Cardiac fibroblast (primary cell): ENCODE measurements at places on chromosomes 3 and 15.

GRCh38 chr15:90594301-90594738 lies 64.6 kb downstream of the CRTC3 start:
- peak; percentile 32 for DNase-seq

GRCh38 chr15:44159492-44159891 lies 35.6 kb downstream of the FRMD5 start:
- DNase-seq = no peak

- DNase-seq = no peak
These were observed 95.6 kb downstream of the APBA2 start for GRCh38 chr15:28981351-28981720.

DNA sequence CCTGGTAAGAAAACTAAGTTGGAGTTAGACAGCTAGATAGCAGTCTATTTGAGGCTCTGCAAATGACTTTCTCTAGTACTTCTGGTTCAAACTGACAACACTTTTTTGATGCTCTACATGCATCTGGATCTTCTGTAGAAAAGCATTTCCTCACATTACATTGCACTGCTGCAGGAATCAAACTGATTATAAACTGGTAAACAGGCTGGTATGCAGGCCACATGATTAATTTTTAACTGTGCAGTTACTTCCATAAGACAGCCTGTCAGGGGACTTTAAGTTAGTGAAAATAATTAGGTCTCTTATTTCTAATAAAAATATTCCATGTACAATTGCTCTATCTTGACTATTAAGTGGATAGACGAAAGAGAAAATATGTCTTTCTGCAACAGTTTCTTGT lies 550.0 kb upstream of the ALCAM start:
- DNase-seq = no peak

- no peak for DNase-seq
These were observed 256.9 kb downstream of the ARRDC4 start for GRCh38 chr15:98217356-98217755.

DNA sequence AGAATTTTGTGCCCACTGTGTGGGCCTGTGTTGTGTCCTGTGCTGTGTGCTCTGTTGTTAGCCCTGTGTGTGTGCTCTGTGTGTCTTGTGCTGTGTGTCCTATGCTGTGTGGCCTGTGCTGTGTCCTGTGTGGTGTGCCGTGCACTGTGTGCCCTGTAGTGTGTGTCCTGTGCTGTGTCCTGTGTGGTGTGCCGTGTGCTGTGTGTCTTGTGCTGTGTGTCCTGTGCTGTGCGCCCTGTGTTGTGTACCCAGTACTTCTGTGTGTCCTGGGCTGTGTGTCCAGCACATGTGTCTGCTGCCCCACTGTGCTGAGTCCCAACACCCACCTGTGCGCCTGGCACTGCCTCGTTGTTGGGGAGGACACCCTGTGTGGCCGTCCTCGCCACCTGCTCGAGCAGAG lies 53.2 kb upstream of the CHRNA7 start:
- DNase-seq = no peak

- no peak for DNase-seq
These were observed 16.2 kb downstream of the MRAS start for GRCh38 chr3:138364356-138365252.

- DNase-seq = no peak
These were observed 59.4 kb downstream of the SOX2 start for GRCh38 chr3:181771120-181771519.

DNA sequence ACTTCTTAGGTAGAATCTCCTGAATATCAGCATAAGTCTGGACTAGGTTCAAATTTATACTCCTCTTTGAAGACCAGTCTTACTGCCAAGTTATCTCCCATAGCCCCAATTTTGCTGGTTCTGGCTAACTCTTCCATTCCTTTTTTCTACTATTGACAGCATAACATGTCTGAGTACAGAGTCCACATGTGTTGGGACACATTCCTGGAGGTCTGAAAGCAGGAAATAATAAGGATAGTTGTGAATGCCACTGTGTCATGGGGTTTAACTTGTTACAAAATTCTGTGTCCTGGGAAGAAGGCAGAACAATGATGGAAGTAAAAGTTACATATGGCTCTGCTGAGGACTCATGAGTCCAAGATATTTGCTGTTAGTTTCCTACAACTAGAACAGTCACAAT lies 57.4 kb upstream of the ZBTB20 start:
- no peak for DNase-seq

DNA sequence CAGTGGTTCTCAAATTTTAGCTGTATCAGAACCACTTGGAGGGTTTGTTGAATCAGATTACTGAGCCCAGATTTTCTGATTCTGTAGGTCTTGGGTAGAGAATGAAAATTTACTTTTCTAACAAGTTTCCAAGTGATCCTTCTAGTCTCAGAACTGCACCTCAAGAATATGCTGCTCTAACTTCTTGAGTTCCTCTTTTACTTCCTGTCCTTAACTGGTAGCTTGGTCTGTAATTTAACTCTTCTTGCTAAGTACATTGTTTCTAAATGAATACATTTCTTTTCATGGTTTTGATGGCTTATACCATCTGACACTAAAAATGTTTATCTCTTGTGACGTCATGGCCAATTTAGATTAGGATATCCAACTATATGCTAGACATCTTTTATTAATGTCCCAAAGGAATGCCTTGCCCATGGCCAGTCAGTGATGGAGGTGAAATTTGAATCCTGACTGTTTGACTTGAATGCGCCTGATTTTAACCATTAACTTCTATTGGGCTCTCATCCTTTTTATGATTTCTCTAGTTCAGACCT lies 262.6 kb upstream of the NAALADL2 start:
- no peak for DNase-seq

- peak; percentile 55 for DNase-seq
These were observed 25.0 kb downstream of the TCF12 start for GRCh38 chr15:56943403-56943802.

DNA sequence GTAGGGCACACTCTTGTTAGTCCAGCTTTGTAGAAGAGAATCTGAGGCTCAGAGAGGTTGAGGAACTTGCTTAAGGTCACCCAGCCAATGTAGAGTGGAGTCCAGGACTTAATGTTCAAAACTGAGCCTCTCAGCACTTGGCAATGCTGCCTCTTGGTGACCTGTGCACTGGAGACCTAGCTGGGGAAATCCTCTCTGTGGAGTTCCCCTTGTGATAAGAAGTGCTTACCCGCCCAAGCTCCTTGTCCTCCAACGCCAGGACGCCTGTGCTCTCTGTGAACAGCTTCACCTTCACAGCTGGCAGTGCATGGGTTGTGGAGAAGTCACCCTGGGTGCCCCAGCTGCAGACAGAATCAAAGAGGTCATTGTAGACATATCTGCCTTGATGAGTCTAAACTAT lies 219.1 kb upstream of the FEZF2 start:
- no peak for DNase-seq

- DNase-seq = peak; percentile 43
These were observed 10.3 kb upstream of the CDV3 start for GRCh38 chr3:133563186-133563591.

DNA sequence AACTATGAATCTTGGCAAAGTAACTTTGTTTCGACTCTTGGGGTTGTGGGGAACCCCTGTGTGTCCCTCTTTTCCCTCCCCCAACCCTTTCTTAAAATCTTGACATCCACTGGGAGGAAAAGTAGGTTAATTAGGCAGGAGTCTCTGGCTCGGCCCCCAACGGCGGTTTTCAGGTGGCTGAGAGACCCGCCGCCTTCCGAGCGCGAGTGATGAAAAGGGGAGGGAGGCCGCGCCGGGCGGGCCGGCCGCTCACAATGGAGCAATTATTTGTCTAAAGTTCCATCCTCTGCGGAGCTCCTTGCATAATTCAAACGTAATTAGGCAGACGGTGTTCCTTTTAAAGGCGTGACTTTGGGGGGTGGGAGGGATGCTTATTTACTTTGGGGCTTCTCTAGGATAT lies 51.7 kb downstream of the ZIC4 start:
- DNase-seq = no peak

GRCh38 chr15:89178307-89178977 lies 42.9 kb downstream of the RLBP1 start:
- DNase-seq = no peak

DNA sequence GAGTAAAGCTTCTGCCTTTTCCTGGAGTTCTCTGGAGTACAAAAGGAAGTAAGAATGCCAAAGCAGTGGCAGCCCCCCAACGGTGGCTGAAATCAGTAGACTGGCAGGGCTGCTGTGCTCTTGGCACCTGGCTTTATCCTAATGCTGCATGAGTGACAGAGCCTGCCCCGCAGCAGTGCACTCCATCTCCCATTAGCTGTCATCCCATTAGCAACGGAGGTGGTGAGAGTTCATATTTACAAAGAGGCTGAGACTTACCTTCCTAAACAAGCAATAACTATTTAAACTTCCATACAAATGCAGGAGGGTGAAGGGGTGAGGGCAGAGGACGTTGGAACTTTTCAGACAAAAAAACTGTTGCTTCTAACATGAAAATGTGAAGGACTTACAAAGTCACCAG lies 51.9 kb downstream of the SERPINI1 start:
- no peak for DNase-seq

DNA sequence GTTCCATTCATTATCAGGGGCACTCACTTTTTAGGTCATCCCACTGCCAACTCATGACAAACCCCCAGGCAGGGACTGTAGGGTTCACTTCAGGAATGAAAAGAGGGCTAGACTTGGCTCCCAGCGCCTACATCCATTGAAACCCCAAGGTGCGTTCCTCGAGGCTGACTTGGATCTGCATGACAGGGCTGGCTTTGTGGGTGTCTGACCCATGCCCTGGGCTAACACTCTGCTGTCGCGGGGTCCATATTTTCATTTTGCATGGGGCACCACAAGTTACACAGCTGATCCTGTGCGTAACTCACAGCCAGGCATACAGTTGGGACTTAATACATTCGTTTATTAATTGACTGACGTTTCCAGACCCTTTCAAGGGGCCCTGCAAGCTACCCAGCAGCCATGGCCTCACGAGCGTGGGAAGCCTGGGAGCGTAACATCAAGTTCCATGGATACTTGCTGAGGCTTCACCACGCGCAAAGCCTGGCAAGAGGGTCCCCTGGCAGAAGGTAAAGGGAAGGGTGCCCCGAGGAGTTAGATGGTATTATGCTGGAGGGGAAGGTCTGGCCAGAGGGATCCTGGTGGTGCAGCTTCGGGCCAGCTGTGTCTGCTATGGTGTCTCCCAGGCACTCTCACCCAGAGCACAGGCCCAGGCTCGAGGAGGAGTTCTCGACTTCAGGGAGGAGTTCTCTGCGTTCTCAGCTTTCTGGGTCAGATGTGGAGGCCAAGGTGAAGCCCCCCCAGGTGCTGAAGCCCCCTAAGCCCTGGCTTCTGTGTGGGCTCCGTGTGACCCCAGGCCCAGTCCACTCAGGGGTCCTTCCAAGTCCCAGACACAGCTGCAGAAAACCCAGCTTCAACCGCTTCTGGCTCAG lies 85.4 kb downstream of the ADAMTS17 start:
- no peak for DNase-seq

DNA sequence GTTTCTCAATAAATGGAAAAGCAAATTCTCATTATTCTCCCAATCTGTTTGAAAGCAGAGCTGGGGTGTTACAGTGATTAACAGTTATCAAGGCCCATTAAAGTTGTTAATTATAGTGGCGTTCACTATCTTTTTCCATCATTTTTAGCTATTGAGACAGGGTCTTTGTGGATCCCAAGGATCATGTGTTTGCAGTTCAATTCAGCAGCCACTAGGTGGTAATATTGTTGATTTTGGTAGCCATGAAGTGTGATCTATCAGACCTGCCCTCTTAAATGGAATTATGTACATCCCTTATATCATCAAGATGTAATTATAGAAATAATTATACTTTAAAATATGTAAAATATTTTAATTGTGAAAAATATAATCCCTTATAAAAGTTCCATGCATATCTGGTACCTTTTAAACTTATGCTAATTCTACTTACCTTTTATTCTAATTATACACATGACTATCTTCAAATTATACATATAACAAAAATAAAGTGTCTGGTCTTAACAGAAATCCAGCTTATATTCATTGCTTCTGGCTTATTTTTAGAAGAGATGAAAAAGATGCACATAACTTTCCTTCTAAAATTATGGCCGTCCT lies 126.4 kb downstream of the GREM1 start:
- peak; percentile 70 for DNase-seq

DNA sequence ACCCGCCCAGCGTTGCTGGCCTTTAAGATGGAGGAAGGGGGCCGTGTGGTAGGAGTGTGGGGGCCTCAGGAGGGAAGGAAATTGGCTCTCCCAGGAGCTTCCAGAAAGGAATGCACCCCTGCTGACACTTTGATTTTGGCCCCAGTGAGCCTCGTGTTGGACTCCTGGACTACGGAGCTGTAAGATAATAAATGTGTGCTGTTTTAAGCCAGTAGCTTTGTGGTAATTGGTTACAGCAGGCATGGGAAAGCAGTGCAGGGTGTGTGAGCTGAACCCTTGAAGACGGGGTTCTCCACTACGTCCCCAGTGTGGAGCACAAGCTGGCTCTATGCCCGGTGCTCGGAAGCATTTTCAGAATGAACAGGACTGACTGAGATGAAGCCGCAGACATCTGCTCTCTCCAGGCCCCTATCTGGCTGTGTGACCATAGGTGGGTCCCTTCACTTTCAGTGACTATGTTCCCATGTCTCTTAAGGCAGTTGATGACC lies 22.9 kb upstream of the CGNL1 start:
- no peak for DNase-seq

DNA sequence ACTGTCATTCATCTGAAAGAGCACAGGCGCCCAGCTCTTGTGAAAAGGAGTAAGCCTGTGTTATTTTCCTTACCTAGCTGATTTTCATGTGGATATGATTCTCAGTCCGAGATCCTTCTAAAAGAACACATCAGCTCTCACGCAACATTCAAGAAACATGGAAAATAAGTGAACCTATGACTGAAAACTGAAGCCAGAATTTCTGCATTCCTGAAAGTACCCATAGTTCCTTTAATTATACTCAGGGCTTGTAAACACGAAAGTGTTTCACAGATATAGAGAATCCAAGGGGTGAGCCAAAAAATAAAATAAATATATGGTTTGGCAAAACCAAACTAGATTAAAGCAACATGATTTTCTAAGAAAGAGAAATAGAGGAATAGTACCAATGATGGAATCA lies 100.8 kb upstream of the CHMP2B start:
- no peak for DNase-seq

DNA sequence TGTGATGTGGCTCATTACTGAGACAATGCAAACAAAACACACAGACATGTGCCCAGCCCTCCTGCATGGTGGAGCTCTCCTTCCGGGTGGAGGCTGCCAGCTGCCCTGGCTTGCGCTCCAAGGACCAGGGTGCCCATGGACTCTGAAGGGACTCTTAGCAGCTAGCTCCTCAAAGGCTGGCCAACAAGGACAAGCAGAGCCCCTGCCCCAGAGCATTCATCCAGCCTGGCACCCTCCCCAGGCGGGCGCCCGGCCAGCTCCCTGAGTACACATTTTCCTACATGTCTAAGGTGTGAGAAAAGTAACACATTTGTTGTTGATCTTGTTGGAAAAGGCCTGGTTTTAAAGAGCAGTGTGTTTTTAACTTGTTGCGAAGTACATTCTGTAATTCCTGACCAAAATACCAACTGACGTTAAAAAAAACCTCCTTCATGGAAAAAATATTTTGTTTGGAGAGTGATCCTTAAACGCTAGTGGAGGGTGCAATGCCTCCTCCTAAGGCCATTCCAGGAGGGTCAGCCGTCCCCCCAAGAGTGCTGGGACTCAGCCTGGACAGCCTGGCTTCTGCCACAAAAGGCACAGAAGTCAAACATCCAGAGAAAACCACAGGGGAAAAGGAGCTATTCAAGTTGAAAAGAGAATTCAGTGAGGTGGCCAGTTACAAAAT lies 86.9 kb downstream of the KLF15 start:
- DNase-seq = peak; percentile 83

- no peak for DNase-seq
These were observed 3.7 kb downstream of the CIB1 start for GRCh38 chr15:90230071-90230494.

- DNase-seq = peak; percentile 88
These were observed 2.3 kb upstream of the SHC4 start for GRCh38 chr15:48965972-48966371.

GRCh38 chr3:77329116-77329515 lies 289.2 kb downstream of the ROBO2 start:
- no peak for DNase-seq
